ENCODE measurements at places on chromosomes 4 and X.

DNA sequence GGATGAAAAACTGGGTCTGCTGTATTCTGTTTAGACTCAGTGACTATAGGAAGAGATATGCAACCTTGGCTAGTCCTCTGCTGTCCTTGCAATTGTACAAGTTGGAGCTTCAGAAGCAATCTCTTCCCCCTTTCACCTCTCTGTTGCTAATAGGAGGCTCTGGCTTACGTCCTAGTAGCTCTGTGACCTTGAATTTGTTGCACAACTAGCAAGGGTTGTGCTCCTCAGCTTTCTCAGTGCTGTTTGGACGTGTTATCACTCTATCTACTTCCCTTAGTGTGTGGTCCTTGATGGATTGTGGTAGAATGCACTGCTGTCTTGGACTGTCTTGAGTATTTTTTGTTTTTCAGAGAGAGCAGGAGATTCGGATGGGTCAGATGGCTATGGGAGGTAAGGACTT lies 3.4 kb upstream of the ITGB1BP2 start:
- DNase-seq, result no peak

- no peak for DNase-seq
Measured at GRCh38 chrX:97763391-97763790, 879.7 kb downstream of the RPA4 start.

DNA sequence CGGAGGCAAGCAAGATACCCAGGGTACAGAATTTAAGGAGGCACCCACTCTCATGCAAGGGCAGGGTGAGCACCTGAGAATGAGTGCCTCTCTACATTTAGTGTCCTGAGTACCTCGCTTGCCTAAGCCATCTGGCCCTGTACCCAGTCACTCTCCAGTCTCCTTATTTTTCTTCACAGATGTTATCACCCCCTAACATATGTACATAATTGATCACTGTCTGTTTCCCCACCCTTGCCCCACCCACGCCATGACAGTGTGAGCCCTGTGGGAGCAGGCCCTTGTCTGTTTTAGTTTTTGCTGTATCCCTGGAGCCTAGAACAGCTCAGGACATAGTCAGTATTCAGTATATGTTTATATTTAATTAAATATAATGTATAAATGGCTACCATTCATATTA lies 113.6 kb downstream of the SPRY1 start:
- DNase-seq, result no peak

DNA sequence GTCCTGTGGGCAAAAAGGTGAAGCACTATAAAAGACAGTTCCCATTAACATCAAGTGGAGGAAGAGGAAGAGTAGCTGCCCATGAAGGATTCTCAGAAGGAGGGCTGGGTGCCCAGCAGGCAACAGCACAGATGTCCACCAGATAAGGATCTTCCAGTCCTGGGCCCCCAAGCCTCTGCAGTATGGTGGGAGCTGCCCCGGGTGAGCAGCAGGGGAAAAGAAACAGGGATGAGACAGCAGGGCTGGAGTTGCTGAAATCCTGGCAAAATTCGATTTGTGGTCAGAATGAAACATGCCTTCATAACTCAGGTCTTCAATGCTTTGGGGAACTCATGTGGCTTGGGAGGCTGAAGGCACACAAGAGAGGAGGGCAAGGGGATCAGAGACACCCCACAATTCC lies 94.6 kb downstream of the RASL11B start:
- no peak for DNase-seq

DNA sequence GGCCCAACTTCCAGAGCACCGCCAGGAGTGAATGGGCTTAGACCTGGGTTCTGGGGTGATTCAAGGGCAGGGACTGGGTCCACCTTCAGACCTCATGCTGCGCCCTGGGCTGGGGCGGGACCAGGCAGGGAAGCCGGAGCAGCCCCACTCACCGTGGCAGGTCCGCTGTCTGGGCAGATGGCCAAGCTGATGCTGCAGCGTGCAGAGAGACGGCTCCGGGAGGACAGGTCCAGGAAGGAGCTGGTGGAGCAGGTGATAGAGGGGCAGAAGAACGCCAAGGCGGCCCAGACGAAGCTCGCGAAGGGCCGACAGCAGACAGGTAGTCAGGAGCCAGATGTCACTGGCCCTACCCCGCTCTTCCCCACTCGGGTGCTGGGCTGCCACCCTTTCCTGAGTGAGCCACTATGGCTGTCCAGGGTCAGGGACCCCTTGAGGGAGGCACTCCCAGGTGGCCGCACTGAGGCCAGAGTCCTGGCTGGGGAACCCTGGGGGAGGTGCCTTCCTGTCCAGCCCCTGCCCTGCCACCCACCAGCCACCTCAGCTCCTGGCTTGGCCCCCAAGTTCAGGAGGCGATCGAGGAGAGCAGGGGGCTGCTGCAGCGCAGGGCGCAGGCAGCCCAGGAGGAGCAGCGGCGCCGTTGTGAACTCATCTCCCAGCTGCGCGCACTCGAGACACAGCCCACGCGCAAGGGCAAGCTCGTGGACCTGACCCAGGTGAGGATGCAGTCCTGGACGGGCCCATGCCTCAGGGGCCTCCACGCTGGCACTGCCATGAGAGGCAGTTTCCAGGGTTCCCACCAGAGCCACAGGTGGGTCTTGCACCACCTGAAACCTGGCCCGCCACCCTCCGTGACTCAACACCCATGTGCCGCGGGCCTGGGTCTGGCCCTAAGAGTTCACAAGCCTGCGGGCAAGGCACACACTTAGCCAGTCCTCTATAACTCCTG lies 10.1 kb upstream of the RNF4 start:
- DNase-seq, result peak; percentile 16

GRCh38 chr4:165631912-165632311 lies 241.1 kb upstream of the TLL1 start:
- DNase-seq, result peak; percentile 94

DNA sequence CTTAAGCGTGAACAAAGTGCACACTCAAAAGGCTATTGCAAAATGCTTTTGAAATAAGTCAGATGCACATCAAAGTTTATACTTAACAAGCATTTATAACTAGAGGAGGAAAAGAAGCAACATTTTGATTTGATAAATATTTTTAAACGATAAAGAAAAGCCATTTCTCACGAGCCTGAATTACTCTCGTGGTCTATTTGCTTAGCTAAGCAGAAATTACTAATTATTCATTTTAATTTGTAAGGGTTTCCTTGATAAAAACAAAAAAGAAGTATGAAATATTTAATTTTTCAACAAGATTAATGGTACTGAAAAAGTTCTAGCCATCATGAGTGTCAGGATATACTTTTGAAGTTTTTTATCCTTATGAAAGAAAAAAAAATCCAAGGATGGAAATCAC lies 78.2 kb downstream of the UNC5C start:
- no peak for DNase-seq

GRCh38 chrX:135340831-135341230 lies 31.6 kb downstream of the ETDC start:
- no peak for DNase-seq

GRCh38 chr4:11116940-11117339 lies 311.8 kb downstream of the HS3ST1 start:
- peak; percentile 50 for DNase-seq

GRCh38 chr4:173958445-173958844 lies 325.0 kb downstream of the FBXO8 start:
- DNase-seq, result no peak

GRCh38 chr4:172055046-172055445 lies 241.8 kb downstream of the GALNTL6 start:
- DNase-seq, result no peak

DNA sequence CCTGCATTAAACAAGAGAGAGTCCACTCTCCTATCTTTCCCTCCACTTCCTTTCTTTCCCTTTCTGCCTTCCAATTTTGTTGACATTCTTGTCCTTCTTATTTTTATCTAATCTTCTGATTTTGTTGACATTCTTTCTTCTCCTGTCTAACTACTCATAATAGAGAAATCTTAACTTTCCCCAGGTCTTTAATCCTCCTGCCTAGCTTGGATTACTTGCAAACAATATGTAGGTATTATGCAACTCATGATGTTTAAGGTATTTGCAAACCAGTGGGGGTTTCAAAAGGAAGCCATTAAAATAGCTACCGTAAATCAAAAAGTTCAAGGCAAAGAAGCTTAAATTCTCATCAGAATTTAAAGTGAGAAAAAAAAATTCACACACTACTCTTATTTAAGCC lies 53.9 kb downstream of the PROM1 start:
- DNase-seq, result no peak

GRCh38 chr4:168877511-168878491 lies 132.3 kb downstream of the CBR4 start:
- no peak for DNase-seq

DNA sequence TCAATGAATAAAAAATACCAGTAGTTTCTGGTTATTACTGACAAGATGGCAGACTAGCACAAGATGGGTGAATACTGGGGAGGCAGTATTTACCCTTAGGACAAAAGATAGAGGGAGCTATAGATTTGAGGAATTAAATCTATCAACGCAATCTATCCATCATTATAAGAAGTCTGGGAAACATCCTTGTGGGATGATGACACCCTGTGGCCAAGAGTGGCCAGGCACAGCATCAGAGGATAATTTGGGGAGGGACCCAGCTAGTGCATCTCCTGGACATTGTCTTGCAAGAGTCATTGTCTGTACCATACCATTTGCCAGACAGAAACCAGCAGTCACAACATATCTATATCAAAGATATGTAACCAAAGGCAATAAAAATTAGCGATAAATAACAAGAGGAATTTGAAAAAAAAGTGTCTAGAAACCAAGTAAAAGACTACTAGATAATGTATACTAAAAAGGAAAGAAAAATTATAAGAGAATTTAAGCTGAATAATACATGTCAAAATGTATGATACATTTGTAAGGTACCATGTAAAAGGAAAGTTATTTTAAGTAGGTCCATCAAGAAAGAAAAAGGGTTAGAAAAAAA lies 22.9 kb downstream of the KCTD8 start:
- DNase-seq, result peak; percentile 18

DNA sequence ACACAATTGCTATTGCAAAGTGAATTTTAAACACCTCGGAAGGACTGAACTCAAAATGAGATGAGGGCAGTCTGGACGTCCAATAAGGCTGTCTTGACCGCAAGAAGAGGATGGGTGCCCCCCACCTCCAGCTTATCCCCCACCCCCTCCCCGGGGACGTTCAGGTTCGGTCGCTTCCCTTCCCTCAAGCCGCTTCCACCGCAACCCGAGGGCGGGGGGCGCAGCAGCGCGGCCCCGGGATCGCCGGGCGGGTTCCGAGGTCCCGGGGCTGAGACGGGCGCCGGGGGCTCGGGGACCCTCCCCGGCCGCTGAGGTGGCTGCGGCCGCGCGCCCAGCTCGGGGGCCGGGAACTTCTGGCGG lies 480 bp downstream of the USP46 start:
- no peak for DNase-seq

- DNase-seq, result no peak
Measured at GRCh38 chrX:153640736-153641575, 6.0 kb upstream of the DUSP9 start.

DNA sequence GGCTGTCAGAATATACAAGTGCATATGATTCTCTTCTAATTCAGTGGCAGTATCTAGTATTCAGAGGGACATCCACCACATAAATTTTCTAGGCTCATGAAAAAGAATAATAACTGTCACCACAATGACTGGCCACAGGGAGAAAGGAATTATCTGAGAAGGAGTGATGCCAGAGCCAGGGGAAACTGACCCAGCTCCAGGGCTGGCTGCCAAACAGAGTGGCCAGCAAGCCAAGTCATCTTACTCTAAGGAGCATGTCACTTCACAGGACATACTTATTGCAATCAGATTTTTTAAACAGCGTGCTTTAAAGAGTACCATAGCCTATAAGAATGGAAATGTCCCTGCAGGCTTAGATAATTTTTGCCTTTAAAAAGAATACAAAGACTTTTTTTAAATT lies 5.8 kb upstream of the SEPTIN11 start:
- no peak for DNase-seq

DNA sequence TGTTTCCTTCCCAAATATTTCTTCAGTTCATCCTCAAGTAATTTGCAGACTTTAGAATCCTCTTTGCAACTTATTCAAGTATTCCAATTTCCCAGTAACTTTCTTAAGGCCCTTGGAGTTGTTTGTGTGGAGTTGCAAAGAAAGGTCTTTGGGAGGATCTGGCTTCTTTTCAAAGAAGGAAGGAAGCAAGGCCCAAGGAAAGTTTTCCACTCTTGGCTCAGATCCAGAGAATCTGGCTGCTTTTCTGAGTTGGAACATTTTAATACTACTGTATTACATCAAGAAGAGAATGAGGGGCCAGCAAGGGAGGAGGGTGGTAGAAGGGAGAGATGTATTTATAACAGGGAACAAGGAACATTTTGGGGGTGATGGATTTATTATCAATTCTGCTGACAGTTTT lies 10.5 kb downstream of the CDX4 start:
- no peak for DNase-seq

GRCh38 chrX:30935985-30936384 lies 46.9 kb upstream of the TAB3 start:
- DNase-seq, result no peak

- DNase-seq, result no peak
Measured at GRCh38 chrX:145484740-145485139, 237.4 kb downstream of the SPANXN1 start.

- DNase-seq, result no peak
Measured at GRCh38 chrX:42783451-42783850, 5.5 kb upstream of the PPP1R2C start.

DNA sequence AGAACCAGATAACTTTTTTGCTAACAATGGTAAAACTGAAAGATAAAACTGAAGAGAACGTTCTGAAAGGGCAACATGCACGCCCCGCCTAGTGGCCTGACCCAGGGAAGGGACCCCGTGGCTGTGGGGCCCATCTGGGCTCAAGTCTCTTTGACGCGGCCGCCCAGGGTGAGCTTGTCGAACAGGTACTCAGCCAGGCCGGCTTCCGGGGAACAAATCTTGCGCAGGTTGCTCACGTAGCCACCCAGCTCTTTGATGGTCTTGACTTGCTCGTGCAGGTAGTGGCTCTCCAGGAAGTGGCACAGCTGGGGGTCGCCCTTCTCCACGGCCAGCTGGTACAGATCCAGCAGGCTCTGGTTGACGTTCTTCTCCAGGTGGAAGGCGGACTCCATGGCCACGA lies 579 bp downstream of the FTHL17 start:
- no peak for DNase-seq

- no peak for DNase-seq
Measured at GRCh38 chr4:123121241-123121907, 199.0 kb upstream of the NUDT6 start.

DNA sequence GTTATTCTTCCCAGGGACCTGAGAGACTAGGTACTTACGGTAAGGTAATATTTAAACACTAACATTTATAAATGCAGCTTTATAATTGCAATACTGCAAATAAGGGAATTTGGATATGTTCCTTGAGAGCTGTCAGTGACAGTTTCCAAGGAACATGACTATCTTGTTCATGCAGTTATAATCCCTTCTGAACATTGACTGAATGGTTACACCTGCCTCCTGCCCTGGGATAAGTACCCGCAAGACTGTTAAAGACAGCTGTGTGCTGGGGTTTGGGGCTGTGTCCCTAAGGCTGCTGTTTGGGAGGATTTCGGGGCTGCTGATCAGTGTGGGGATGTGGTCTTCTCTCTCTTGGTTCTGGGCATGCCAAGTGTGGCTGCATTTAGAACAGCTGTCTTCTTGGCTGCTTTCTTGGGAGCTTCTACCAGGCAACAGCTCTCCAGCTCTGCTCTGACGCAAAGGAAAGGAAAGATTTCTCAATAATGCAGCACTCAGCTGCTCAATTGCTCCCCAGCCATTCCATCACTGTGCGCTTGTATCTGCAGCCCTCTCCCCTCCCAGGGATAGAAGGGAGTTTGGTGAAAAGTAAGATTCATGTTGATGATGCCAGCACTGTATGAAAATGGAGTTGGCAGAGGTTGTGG lies 298.8 kb upstream of the TAPT1 start:
- DNase-seq, result no peak

GRCh38 chr4:45100956-45101818 lies 374.8 kb upstream of the GNPDA2 start:
- no peak for DNase-seq

Measured in NCI-H1105 treated with DMSO at 0.1 percent for 48 hours (cell line).